HuH-7.5 (cell line): ENCODE measurements at places on chromosomes 4 and X.

DNA sequence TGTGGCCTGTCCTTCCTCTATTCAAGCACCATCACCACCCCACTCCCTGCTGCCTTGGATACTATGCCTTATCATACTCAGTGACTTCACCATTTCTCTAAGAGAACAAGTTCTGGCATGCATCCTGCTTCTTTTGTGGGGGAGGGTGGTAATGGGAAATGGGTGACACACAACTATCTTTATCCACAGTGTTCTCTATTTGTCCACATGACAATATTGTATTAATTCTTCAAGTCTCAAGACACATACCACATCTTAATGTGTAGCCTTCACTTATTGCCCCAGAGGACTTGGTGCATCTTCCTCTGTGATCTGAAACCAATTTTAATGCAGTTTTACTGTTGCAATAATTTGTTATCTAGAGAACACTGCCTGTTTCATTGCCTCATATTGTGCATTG lies 29.3 kb upstream of the UGT2B7 start:
- no peak for DNase-seq

DNA sequence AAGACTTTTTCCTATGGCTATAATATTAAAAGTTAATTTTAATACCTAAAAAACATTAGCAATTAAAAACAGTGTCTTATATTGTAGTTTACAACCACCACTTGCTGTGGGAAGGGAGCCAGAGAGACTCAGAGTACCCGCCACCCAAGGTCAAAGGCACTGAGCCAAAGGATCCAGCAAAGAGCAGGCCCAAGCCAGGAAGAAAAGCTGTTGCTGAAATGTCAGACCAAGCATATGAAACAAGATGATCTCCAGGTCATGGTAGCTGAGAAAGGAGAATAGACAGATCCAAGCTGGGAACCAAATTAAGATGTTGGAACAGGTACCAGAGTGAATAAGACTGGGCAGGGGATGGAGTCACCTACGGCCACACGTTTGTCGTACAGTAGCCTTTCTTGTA lies 18.8 kb upstream of the ATOH1 start:
- DNase-seq, result no peak

GRCh38 chr4:150518559-150518958 lies 63.4 kb upstream of the MAB21L2 start:
- DNase-seq, result no peak

DNA sequence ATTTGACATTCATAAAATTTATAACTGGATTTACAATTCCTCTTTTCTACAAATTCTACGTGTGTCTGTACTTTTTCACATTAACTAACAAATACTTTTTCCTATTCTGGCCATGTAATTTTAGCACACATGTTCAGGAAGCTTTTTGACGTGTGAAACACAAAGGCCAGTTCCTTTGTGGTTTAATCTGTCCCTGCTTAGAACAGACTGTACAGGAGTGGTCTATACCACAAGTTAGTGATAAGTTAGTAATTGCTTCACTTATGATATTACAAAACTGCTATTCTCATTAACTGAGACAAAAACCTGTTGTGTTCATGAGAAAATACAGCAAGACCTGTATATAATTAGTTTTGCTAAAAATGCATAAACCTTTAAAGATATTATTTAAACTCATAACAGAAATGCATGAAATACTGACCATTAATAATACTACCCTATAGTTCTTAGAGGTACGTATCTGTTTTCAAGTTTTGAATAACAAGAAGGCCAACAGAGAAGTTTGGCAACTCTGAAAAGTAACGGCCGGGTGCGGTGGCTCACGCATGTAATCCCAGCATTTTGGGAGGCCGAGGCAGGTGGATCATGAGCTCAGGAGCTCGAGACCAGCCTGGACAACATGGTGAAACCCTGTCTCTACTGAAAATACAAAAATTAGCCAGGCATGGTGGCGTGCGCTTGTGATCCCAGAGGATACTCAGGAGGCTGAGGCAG lies 13.7 kb upstream of the AREG start:
- DNase-seq, result no peak

GRCh38 chrX:291411-291901 lies 10.3 kb downstream of the PLCXD1 start:
- DNase-seq, result no peak

DNA sequence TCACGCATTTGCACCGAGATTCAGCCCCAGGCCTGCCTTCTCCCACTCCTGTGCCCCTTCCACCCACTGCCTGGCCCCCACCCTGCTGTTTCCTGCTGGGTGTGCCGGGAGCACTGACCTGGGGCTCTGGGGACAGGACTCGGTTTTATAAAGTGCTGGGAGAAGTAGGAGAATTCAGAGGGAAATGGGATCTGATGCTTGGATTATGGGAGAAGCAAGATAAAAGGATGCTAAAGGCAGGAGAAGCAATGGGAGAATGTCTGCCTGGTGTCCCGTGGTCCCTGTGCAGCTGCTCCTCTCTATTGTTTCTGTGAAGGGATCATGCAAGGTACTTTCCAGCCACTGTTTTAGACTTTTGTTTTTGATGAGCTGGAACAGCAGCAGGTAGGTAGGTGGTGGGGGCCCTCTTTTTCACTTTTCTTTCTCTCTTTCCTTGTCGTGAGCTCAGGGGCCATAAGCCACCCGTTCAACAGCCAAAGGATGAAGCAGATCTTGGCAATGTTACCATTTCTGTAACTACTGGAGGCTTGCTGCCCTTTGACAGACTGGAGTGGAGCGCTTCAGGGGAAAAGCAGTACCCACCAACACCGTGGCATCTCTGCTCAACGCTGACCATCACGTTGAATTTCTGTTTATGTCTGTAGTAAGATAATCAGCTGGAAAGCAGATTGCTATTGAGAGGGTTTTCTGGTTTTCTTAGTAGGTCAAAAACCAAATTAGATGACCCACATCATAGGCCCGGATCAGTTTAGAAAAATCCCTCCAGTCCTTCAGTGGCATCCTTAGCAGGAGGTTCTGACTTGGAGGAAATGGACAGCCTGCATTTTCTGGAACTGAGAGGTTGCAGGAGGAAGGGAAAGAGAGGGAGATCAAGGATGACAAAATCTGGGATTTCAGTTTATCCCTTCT lies 63.8 kb upstream of the ENPP6 start:
- no peak for DNase-seq

DNA sequence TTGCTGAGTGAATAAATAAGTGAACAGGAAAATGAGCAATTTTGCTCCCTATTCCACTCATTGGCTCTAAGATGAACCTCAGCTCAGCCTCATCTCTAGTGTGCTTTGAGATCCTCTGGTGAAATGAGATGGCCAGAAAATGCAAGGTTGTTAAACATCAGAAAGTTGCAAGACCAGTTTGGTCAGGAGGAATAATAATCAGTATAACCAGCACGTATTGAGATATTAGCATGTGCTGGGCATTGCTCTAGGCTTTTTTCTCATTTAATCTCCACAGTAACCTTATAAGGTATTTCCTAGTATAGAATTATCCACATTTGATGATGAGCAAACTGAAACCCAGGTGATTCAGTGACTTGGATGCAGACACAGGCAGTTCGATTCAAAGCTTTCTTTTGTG lies 110.5 kb upstream of the PAK3 start:
- no peak for DNase-seq

DNA sequence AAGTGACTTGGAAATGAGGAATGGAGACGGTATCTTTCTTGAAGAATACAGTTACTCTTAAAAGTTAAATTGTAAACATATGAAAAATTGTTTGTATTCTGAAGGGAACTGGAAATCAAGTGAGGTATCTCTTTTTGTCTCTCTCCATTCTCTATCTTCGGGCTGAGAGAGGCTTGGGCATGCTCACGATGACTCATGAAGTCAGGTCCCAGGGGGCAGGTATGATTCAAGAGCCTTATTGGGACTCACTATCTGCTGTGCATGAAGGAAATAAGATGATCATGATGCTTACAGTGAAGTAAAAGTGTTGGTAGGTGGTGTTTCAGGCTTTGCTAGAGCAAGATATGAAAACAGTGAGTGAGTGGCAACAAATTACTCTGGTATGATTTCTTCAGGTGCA lies 200.4 kb upstream of the PITX2 start:
- no peak for DNase-seq

DNA sequence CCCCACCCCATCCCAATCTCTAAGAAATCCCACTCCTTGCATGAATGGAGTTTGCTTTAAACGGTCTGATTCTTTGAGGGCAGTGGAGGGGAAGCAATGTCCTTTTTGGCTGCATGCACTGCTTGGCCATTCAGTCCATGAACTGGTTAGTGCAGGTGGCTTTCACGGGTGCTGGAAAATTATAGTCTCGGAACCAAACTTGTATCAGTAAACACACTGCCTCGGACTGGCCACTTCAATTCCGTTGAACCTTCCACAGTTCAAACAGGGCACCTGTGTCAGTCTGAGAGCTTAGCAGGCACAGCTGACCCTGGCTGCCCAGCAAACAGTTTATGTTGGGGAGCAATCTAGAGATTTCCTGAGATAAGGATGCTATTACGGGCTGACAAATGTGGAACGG lies 255.6 kb downstream of the DHX15 start:
- DNase-seq, result no peak

DNA sequence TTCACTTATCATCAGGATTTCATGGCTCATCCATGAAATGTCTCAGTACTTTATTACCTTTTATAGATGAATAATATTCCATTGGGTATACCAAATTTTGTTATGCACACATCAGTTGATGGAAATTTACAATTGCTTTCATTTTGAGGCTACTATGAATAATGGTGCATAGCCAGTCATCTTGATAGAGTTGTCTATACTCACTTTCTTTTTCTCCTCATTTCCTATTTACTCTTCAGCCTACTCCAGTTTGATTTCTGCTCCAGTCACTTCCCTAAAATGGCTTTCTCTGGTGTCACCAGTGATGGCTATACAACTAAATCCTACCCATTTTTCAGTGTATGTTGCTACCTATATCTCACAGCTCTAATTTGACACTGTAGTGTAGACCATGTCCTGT lies 743.5 kb upstream of the MAGEB2 start:
- DNase-seq, result no peak

DNA sequence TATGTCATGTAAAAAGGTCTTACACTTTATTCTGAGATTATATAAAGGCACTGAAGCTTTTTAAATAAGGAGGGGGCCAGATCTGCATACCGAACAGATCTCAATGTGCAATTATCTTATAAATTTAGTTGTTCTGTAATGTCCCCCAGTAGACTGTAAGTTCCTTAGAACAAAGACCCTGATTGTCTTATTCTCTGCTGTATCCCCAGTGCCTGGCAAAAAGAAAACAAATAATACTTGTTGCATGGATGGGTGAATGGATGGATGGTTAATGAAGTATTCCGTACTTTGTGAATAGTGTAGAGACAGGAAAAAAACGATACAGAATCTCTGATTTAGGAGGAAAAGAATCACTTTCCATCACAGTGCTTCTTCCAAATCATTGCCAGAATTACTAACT lies 141.5 kb downstream of the CHM start:
- DNase-seq, result no peak

DNA sequence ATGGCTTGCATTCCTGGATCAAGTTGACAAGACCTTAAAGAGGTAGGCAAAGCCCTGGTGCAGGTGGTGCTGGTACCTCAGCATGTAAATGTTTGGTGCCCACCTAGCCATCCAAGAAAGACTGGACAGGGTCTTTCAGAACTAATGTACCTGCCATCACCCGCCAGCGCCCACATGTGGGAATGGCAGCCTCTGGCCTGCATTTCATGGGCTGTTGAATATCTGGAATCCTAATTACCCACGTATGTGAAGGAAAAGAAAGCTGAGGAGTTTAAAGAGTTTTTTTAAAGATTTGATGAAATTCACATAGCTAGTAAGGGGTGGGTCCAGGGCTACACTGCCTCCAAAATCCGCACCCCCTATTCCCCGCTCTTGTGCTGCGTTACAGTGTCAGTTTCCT lies 8.6 kb upstream of the CCDC149 start:
- no peak for DNase-seq

- DNase-seq, result no peak
Observed at GRCh38 chr4:74056858-74057562, 18.5 kb upstream of the CXCL3 start.

GRCh38 chr4:48602763-48603162 lies 112.7 kb downstream of the ZAR1 start:
- DNase-seq, result no peak

DNA sequence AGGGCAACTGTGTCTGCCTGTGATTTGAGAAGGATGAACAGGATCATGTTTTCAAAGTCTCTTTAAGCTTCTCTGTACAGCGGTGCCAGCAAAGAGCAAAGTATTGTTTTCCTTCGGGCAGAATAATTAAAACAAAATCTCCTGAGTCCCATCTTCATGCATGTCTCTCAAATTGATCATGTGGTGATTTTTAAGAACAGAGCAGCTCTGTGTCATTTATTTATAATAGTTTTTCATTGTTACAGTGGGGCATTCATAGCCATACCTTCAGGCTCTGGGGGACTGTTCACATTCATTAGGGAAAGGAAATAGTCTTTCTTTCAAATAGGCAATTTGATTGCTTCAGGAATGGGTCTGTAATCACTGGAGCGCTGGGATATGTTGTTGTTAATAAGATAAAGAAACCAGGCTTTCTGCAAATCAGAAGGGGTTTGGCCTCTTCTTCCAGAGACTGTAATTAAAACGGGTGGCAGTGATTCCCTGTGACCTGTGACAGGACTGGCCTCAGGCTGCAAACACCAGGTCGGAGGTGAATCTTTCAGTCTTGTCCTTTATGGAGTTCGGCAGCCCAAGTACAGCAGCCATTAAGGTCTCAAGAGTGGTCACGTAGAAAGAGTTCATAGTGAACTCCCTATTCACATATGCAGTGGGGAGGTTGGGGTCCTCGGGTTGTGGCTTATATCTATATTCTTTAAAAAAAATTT lies 29.3 kb upstream of the CBR4 start:
- no peak for DNase-seq

DNA sequence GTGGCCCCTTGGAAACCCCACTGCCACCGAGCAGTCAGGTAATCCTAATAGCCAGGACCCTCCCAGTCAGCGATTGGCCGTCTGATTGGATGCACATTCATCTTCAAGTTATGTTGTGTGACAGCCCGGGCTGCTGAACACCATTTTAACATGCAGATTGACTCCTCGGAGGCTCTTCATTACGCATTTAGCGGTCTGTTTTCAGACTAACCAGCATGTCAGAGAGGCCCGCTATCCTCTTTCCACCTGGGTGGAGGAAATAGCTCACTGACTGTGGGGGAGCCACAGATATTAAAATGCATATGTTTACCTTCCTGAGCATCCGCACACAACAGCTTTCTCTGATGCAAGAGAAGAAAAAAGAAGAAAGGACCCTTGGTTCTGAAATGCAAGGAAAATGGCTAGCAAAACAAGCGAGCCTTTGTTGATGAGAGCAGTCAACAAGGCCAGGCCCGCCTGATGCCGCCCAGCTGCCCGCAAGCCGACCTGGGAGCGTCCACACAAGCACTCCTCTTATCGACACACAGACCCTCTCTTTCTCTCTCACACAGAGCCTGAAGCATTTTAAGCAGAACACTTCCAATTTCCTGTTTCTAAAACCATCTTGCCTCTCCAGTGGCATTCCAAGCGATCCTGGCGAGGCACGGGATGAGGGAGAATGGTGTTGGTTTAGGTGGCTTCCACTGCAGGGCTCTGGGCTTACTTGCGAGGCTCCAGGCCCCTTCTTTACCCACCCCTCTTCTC lies 118.3 kb downstream of the MGST2 start:
- DNase-seq, result no peak
